Erythroblast (primary cell): ENCODE measurements at places on chromosomes 12 and 14.

DNA sequence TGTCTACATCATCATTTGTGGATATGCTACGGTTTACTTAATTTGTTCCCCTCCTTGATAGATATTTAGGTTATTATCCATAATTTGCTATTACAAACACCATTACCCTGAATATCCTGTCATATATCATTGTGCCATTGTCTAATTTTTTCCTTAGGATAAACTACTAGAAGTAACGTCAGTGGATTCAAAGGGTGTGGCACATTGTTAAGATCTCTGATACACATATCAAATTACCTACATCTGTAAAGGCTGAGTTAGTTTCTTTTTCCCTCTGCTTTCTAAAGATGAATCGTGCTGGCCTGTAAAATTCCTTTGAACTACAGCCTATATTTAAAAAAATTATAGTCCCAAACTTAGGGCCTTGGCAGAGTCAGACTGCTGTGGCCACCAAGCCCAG lies 53.9 kb upstream of the STRN3 start:
- peak; percentile 58 for DNase-seq

- DNase-seq = peak; percentile 86
These were observed 55.1 kb downstream of the MED13L start for GRCh38 chr12:116222358-116222757.

GRCh38 chr12:124964251-124964650 lies 24.7 kb downstream of the DHX37 start:
- DNase-seq = no peak

DNA sequence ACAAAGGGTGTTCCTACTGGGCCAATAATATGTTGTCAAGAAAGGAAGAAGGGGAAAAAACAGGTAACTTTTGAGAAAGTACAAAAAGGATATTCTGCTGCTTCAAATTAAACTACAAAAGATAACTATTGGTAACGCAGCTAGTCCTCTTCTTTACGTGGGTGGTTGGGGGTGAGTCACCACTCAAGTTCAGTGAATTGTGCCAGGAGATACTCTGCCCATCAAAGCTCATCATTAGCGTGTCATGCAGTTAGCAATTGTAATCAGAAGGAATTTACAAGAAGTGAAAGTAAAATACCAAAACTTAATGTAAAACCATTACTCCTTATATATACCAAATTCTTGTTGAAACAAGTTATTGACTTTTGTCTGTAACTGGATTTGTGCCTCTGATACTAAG lies 342.0 kb downstream of the NPAS3 start:
- DNase-seq = no peak

GRCh38 chr14:93714605-93715004 lies 73.7 kb downstream of the PRIMA1 start:
- no peak for DNase-seq

GRCh38 chr12:111570084-111570961 lies 28.8 kb downstream of the ATXN2 start:
- DNase-seq = no peak

GRCh38 chr14:22872033-22872832 lies 693 bp downstream of the LRP10 start:
- peak; percentile 91 for DNase-seq

- no peak for DNase-seq
These were observed 22.7 kb upstream of the EIF5 start for GRCh38 chr14:103311171-103311997.

GRCh38 chr12:10756194-10756593 lies 33.1 kb upstream of the YBX3 start:
- no peak for DNase-seq

- DNase-seq = no peak
These were observed 17.2 kb downstream of the RILPL1 start for GRCh38 chr12:123516216-123516780.

GRCh38 chr14:69945912-69946311 lies 66.7 kb downstream of the SMOC1 start:
- DNase-seq = no peak

DNA sequence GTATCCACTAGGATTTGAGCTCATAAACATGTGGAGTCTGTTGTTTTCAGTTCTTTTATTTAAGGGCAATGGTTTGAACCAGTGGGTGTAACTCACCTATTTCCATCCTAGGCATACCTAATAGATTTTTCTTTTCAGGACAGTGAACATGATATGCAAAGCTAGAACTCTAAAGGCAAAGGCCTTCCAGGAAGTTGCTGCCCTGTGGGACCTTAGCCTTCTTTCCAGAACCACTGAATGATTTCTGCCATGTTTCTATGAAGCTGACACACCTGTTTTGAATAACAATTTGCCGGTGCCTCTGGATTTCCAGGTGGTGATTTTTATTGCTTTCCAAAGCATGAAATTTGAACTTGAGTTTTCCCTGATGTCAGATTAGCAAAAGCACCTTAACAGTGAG lies 372.9 kb upstream of the FAR2 start:
- no peak for DNase-seq

GRCh38 chr14:105137481-105138020 lies 31.0 kb downstream of the JAG2 start:
- DNase-seq = no peak

DNA sequence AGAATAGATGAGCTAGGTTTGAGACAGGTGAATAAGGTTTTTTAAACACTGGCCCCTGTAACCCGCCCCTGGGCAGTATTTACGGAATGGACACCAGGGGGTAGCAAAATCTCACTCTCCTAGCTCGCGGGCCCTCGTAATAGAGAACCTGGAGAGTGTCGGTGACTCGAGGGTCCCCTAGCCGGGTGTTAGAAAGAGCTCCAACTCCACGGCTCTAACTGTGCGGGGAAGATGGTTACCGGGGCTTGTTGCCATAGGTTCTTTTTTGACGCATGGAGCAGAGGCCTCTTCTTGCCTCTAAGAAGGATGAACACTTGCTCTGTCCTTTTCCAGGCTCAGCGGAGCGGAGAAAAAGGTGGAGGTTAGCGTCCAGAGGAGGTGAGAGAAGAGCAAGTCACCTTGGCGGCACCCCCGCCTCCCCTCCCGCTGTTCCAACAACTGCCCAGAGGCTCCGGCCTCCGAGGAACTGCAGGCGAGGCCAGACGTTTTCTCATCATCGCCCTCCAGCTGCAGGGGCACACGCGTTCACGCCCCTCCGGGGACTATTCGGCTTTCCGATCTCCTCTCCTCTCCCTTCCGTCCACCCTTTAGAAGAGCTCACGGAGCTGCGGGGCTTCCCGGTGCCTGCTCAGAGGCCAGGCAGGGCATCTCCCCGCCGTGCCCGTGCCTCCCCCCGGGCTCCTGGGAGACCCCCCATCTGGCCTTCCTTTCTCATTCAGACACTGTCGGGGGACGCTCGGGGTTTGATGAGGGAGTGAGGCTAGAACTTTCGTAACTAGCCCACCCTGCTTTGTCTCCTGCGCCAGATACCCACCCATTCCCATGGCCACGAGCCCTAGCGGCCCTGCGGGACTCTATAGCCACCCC lies 1.4 kb upstream of the ARHGEF40 start:
- peak; percentile 54 for DNase-seq

- DNase-seq = no peak
These were observed 66.6 kb downstream of the SINHCAF start for GRCh38 chr12:31259136-31259886.

- DNase-seq = no peak
These were observed 502.2 kb upstream of the RPL10L start for GRCh38 chr14:47153746-47154145.

- DNase-seq = no peak
These were observed 184.8 kb upstream of the RTL1 start for GRCh38 chr14:101088395-101088667.

- no peak for DNase-seq
These were observed 50.4 kb upstream of the DDX11 start for GRCh38 chr12:31023271-31023724.

DNA sequence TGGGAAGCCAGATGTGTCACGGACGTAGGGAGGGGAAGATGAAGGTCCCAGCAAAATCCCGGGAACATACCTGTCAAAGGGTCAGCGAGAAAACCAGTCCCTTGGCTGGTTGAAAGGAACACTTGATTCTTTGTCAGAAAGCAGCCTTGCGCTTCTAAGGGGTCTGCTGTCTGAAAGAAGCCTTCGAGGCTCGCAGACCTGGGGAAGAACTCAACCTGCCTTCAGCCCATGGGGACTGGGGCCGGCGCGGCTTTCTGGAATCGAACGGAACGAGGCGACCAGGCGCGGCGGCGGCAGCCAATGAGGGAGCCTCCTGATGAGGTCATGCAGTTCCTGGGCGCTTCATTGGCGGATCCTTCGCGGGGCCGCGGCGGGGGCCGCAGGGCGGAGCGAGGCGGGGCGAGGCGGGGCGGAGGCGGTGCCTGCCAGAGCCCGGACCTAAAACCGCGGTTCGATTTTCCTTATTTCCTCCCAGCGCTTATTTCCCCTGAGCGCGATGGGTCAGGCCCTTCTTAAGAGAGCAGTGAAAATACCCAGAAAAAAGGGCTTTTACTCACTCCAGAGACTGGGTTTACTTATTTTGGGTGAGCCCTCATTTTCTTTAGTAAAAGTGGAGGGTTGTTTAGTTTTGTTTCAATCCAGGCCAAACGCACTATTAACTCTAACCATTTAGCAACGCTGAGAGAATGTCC lies 11.8 kb upstream of the TTC7B start:
- peak; percentile 92 for DNase-seq

GRCh38 chr14:61992926-61993325 lies 230.7 kb downstream of the SNAPC1 start:
- DNase-seq = no peak
